ENCODE measurements at places on chromosomes 7 and 10. TPM values are rescaled to one million over a fixed set of nuclear protein-coding genes. Genes with fewer than 3 reads are reported as not detected.

- DNase-seq: peak; percentile 95
Measured at GRCh38 chr7:101232141-101232850, 5.3 kb downstream of the CLDN15 start.

DNA sequence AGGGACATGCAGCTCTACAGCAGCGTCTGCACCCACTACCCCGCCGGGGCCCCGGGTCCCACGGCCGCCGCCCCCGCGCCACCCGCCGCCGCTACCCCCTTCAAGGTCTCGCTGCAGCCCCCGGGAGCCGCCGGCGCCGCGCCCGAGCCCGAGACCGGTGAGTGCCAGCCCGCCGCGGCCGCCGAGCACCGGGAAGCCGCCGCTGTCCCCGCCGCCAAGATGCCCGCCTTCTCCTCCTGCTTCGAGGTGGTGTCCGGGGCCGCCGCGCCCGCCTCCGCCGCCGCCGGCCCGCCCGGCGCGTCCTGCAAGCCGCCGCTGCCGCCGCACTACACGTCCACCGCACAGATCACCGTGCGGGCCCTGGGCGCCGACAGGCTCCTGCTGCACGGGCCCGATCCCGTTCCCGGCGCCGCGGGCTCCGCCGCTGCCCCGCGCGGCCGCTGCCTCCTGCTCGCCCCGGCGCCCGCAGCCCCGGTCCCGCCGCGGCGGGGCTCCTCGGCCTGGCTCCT is 631 bp downstream of the OTUD1 start:
- DNase-seq: no peak

- DNase-seq: no peak
Measured at GRCh38 chr7:19060761-19061259, 56.6 kb downstream of the TWIST1 start.

GRCh38 chr10:110529596-110530011 is 31.9 kb downstream of the DUSP5 start:
- peak; percentile 46 for DNase-seq

DNA sequence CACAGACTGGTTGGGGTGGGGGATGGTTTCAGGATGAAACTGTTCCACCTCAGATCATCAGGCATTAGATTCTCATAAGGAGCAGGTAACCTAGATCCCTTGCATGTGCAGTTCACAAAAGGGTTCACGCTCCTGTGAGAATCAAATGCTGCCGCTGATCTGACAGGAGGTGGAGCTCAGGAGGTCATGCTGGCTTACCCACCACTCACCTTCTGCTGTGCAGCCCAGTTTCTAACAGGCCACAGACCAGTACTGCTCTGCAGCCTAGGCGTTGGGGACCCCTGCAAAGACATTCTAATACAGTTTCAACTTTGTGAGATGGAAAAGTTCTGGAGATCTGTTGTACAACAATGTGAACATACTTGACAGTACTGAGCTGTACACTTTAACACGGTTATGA is 39.9 kb downstream of the STRA8 start:
- no peak for DNase-seq

The ANXA8L1 gene
- total RNA-seq: not detected

The NRCAM gene
- 0.38 TPM for total RNA-seq

DNA sequence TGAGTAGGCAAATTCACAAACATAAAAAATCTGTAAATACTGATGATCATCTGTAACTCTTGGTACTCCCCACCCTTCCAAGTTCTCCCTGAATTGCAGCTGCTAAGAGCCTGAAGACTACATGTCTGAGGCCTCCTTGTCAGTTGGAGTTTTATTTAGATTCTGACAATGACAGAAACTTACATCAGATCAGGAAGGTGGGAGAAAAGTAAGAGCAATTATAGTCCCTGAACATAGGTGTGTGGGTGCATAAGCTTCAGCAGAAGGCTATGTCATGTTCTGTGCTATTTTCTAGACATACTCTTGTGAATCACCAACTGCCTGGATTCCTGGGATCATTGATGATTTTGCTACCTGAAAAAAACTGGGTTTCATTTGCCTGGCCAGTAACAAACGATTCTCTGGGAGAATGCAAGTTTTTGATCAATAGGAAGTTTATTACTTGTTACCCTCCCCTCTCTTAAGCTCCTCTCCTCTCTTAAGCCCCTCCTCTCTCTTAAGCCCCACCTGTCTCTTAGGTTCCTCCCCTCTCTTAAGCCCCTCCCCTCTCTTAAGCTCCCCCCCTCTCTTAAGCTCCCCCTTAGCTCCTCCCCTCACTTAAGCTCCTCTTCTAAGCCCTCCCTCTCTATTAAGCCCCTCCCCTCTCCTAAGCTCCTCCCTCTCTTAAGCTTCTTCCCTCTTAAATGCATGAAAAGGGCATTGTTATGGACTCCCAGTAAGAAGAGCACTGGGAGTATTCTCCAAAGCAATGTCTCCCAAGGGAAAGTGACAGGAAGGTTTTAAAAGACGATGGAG is 1183.4 kb upstream of the AUTS2 start:
- DNase-seq: no peak

The LRRC4 gene
- 5.8 TPM for total RNA-seq

- no peak for DNase-seq
Measured at GRCh38 chr10:117537904-117538524, 4.5 kb upstream of the EMX2 start.

DNA sequence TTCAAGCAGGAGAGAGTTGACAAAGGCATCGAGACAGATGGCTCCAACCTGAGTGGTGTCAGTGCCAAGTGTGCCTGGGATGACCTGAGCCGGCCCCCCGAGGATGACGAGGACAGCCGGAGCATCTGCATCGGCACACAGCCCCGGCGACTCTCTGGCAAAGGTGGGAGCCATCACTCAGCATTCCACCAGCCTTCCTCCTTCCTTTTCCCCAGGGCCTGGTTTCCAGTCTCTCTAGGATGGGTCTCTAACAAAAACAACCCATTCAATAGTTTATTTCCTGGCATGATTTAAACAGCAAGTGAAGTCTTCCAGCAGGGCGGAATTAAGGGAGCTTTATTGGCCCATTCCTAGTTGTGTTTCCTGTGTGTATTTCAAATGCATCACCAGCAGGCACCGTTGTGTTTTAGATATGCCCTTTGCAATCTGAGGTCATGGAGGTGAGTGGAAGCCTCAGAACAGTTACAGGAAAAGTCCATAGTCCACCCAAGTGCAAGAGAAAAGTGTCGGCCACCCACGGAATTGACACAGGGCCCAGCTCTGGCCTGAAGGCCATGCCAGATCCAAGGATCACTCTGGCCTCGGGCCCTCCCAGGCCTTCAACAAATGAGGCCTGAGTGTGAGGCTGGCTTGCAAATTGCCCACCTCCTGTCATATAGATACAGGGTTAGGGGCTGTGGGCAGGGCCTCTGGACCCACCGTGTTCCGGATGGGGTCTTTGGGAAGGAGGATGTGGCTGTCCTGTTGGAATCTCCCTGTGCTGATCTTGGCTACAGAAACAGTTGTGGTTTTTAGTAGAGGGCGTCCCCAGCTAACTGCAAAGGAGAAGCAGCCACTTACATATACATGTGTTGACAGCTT is 46.9 kb upstream of the TRIM8 start:
- DNase-seq: peak; percentile 10
